ENCODE measurements at places on chromosomes 5 and 9.
A peak's percentile ranks its signal among the peaks of the same experiment; 100 is the strongest.

DNA sequence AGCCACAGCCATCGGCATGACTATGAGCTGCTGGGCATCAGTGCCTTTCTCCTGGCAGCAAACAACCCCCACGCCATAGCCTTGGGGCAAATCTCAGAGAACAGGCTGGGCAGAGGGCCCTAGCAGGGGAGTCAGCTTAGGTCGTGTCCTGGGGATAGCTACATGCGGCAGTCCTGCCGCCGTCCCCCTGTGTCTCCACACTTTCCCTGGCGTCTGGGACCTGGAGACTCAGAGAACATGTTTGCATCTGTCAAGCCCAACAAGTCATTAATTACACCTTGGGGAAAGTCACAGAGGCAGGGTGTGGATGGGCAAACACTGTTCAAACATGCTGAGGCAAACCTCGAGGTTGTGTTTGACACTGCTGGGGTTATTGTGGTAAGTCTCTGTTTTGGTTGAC is 123.6 kb downstream of the C5orf15 start:
- no peak for DNase-seq

GRCh38 chr5:141880961-141881801 is 3.0 kb upstream of the PCDH1 start:
- DNase-seq: no peak

GRCh38 chr5:98364549-98364948 is 408.9 kb upstream of the RGMB start:
- no peak for DNase-seq

GRCh38 chr5:126000507-126000906 is 422.7 kb upstream of the GRAMD2B start:
- no peak for DNase-seq

DNA sequence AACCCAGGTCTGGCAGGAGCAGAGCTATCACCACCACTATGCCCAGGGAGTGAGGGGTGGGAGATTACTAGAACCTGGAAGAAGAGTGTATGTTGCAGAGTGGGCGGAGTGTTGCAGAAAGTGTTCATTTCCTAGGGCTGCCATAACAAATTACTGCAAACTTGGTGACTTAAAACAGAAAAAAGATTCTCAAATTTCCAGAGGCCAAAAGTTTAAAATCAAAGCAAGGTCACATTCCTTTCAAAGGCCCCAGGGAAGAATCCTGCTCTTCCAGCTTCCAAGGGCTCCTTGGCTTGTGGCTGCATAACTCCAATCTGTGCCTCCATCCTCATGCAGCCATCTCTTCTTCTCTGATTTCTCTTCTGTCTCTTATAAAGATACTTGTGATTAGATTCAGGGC is 30.6 kb upstream of the SPINK4 start:
- DNase-seq: no peak

DNA sequence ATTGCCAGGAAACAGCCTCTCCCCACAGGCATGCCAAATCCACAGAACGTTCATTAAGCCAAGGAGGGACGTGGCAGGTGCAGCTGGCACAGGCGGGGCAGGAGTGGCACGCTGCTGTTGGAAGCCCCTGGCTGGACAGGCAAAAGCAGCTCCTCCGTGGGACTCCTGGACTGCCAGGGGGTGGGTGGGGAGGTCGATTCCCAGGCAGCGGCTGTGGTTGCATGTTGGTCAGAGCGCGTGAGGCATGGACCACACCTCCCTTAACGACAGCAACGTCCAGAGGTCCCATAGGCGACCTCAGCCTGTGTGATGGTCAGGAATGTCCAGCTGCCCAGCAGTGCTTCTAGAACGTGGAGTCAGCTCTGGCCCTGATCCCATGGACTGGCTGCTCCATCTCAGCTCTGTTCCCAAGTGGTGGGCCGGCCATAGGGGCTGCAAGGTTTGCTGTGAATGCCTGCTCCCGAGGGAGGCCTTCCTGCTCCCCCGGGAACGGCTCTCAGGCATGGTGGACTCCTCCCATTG is 6.9 kb downstream of the SLC6A19 start:
- DNase-seq: no peak

DNA sequence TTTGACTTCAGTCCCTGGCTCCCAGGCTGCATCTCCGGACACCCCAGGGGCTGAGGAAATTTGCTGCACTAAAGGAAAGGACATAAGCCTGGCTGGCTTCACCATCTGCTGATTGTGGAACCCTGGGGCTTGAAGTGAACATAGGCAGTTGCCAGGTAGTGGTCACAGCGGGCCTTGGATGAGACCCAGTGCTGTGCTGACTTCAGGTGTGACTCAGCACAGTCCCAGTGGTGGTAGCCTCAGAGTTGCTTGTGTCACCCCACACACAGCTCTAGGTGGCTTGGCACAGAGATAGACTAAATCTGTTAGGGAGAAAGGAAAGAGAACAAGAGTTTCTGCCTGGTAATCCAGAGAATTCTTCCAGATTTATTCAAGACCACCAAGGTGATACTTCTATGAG is 36.1 kb upstream of the RUSC2 start:
- no peak for DNase-seq

GRCh38 chr5:29089591-29090130 is 2051.3 kb upstream of the CDH9 start:
- no peak for DNase-seq

DNA sequence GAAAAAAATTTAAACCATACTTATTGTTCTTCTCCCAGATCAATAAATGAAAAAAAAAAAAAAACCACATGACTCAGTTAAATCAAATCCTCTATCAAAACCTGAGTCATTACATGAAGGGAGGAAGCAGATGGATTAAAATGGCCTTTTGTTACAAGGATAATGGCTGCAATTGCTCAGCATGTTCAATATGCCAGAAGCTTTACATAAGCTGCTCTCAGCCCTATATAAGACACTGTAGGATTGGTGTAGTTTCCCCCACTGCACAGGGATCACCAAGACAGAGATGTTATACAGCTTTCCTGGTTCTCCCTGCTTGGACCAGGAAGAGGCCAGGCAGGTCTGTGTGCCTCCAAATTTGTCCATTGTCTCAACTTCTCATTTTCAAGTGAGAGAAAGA is 101.6 kb upstream of the MAP1B start:
- no peak for DNase-seq

DNA sequence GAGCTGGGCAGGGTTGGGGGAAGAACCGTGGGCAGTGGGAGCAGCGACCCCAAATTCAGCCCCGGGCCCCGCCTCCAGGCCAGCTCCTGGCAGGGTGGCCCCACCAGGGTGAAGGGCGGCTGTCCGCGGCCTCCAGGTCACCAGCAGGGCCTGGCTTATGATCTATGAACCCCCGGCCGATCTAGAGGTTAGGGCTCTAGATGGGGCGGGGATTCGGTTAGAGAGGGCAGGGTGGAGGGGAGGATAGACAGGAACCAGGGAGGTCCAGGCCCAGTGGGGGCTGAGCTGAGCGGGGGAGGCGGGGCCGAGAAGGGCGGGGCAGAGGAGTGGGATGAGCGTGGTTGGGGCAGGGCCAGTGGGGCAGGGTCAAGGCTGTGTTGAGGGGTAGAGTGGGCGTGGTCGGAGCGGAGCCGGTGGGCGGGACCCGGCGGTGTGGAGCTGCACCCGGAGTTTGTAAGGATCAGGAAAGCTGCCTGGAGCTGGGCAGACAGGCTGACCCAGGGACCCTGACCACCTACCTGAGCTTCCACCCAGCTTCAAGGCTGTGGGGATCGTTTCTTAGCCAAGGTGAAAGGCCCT is 29.3 kb upstream of the OBP2B start:
- DNase-seq: peak; percentile 39
